ENCODE measurements at places on chromosomes 4 and X.

GRCh38 chr4:95214408-95214807, 334.4 kb downstream of the UNC5C start:
- no peak for DNase-seq

GRCh38 chr4:102429553-102429952, 71.6 kb upstream of the NFKB1 start:
- DNase-seq: no peak

DNA sequence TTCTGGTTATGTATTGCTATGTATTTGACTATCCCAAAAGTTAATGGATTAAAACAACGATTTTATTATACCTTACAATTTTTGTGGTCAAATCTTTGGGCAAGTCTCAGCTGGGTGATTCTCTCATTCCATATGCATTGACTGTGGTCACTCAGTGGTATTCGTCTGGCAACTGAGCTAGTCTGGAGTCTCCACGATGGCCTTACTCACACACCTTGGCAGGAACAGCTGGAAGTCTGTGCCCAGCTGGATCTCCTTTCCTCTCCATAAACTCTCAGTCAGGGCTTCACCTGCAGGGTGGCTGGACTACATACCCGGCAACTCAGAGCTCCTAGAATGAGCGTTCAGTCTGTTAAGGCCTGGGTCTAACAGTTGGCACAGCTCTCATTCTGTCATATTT, 141.1 kb upstream of the WDFY3 start:
- DNase-seq: no peak

DNA sequence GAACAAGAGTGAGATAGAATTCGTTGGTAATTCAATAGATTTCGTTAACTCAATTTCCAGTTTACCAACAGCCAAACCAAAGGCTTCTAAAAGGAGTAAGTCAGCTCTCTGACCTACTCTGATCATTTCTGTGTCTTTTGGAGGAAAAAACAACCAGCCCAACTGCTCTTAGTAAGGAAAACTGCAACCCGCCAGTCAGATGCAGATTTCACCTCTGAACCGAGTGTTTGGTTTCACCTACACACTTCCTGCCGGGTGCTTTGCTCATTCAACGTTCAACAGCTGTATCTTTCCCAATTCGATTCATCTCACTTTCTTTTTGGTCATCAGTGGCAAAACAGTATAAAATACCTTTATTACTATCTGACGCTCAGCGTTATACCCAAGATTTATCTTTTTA, 24.5 kb downstream of the TMSB4X start:
- no peak for DNase-seq

DNA sequence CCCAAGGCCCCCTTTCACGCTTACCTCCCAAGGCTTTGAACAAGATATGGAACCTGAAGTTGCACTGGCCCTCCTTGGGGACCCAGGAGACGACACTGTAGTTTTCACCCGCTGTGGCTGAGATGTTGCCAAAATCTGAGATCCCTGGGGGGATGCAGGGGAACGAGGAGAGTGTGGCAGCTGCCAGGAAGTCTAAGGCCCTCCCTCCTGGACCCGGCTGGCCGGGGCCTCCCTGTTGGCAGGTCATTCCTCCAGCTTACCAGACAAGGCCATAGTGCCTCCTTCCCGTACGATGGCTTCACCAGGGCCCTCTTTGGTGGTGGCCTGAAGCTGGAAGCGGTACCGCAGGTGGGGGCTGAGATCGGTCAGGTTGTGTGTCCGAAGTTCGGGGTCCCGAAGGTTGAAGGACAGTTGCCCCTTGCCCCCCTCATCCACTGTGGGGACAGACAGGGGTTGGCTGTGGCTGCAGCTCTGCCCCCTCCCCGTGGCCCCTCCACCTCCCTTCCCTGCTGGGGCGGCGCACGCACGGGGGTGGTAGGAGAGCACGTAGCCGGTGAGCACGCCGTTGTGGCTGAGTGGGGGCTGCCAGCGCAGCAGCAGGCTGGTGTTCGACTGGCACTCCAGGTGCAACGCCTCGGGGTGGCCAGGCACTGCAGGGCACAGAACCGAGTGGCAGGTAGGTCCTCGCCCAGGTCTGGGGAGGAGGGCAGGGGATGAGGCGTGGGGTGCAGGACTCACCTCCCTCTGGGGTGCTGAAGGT, 21.2 kb downstream of the L1CAM start:
- peak; percentile 37 for DNase-seq

GRCh38 chr4:40685300-40685699, 55.6 kb upstream of the RBM47 start:
- no peak for DNase-seq

DNA sequence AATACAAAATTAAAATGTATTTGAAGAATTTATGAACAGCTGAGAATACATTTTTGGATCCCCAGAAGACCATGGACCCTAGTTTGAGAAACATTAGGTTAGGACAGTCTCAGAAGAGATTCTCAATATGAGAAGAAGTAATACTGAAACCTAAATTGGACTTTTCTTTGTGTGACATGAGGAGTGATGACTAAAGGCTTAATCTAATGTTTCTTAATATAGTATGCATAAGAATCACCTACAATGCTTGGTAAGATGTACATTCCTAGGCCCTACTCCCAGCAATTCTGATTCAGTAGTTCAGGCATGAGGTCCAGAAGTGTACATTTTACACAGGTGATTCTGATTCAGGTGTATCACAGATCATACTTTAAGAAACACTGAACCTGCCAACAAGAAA, 31.6 kb upstream of the HUWE1 start:
- DNase-seq: no peak

- no peak for DNase-seq
Measured at GRCh38 chr4:150862829-150863228, 152.3 kb downstream of the LRBA start.

DNA sequence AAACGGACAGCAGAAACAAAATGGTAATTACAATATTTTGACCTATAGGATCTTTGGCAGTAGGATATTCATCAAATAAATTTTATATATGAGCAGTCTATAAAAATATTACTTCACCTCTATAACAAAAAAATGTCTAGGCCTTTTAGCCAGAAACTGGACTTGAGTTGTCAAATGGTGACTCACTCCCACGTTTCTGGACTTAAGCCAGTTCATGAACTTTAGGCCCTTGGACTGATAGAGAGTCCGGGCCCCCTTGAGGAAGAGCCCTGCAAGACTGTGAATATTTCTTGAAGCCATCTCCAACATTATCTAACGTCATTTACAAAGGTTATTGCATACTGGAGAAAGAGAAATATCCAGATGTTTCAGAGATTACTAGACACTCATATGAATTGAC, 106.8 kb upstream of the FAM47A start:
- DNase-seq: no peak

DNA sequence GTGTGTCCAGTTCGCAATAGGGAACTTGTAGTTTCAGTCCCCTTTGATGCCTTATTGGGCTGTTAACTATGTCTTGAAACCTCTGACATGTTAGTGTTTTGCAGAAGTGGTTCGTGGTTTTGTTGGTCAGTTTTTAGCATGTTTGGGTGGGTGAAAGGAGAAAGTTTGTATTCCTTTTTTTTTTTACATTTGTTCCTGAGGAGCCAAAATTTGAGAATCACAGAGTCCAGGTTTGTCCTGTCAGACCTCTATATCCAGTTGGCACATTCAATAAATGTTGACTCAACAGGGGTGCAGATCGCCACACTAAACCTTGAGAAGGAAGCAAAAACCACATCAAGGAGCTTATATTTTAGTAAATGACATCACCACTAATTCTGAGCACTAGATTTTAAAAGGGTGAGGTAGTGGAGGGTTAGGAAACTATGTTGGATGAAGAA, 26.2 kb downstream of the DLG3 start:
- no peak for DNase-seq

- no peak for DNase-seq
Measured at GRCh38 chrX:100863326-100863864, 10.8 kb downstream of the NOX1 start.

DNA sequence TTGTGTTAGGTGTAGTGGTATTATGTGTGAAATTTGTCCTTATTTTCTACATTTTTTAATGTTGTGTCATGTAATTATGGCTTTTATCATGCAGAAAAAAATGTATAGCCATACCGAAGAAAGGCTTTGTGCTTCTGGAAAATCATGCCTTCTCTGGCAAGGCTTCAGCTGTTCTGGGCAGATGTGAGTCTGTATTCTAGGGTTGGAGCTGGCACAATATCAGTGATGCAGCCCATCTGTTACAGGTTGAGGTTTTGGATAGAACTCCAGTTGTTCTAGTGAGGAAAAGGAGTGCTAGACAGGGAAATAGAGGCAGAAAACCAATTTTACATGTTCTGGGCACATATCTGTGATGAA, 44.8 kb upstream of the PRSS12 start:
- no peak for DNase-seq

DNA sequence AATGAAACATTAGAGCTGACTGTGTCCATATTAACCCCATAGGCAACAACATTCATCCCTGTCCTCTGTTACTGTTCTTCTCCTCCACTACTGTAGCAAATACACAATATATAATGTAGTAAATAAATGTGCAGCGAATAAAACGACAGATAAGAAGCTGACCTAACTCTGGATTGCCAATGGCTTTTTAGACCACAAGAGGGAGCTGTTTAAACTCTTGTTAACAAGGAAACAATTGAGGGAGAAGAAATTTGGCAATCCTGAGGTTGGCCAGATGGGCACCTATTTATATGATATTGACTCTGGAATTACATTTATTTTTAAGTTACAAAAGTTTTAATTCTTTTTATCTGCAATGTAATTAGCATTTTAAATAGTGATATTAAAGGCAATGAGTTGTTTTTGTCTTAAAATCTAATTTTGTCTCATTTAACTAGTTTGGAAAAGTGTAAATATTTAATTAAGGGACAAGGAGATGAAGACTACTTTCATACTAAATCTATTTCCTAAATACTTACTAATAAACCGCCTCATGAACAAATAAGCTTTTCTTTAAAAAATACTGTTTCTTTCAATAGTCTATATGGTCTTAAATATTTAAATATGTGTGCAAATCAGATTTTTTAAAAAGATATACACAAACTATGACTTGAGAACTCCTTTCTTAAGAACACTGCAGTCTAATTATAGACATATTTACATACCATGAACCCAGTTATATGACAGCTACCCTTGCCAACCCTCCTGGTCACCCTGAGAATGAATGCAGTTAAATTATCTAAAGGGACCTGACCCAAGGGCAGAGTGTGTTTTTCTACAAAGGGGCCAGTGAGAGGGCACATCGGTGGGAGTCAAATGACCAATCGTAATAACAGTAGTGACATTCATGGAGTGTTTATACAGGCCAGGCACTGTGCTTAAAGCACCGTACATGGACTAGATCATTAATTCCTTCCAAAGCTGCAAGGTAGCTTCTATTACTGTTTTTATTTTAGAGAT, 52.9 kb upstream of the HPF1 start:
- DNase-seq: peak; percentile 56

DNA sequence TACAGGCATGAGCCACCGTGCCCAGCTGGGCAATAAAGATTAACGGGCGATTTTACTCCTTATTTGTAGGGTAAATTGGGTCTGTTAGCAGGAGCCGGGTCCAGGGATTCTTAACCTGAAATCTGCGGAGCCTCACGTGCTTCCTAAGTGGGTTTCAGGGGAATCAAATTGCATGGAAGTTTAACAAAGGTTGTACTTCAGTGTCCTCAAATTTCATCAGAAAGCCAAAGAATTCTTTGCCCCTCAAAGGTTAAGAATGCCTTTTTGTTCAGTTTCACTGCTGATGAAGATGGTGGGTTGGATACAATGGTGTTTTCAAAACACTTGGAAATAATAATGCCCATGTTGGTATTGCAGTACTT, 67.9 kb downstream of the AFF1 start:
- no peak for DNase-seq

DNA sequence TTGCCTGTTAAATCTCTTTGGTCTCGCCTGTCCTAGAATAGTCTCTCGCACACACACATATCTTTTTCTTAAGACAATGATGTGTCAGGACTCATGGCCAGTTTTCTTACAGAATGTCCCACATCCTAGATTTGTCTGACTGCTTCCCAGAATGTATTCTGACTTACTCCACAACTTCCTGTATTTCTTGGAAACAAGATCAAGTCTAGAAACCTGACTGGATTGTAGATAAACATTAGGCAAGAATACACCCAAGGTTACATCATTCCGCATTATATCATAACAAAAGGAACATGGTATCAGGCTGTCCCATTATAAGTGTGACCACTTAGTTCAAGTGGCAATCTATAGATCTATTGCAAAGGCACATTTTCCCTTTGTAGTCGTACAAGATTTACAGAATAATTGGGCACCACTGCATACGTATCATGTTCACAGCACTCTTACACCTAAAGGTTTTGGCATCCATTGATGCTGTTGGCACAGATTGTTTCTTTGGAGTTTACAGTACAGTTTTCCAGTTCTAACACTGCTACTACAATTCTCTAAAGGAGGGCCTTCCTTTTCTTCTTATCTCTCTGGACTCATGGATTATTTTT, 56.4 kb downstream of the FBXW7 start:
- DNase-seq: no peak

DNA sequence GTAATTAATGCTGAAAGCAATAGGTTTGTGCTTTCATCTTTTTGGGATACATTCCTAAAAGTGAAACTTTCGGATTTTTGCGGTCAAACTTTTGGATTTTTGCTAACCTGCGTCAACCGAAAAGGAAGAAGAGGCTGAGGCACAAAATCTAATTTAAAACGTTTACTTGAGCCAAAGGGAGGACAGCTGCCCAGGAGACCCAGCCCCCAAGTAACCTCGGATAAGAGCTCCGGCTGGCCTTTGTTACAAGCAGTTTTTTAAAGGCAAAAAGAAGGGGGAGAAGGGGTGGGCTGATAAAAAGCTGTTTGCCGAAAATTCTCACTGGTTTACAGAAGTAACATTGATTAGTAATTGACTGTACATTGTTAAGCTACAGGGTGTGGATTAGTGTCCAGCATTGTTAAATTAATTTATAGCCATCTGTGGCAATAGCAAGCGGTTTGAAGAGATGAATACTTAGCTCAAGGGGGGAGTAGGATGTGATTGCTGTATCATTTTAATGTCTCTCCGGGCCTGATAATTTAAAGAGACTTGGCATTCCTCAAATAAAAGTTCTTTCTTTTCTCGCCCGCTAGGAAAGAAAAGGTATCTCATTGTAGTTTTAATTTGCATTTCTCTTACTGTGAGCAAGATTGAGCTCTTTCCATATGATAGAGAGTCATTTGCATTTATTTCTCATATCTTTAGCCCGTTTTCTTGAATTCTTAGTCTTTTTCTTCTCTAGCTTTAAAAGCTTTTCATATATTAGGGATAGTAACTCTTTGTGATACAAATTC, 59.1 kb upstream of the USP9X start:
- DNase-seq: peak; percentile 37

DNA sequence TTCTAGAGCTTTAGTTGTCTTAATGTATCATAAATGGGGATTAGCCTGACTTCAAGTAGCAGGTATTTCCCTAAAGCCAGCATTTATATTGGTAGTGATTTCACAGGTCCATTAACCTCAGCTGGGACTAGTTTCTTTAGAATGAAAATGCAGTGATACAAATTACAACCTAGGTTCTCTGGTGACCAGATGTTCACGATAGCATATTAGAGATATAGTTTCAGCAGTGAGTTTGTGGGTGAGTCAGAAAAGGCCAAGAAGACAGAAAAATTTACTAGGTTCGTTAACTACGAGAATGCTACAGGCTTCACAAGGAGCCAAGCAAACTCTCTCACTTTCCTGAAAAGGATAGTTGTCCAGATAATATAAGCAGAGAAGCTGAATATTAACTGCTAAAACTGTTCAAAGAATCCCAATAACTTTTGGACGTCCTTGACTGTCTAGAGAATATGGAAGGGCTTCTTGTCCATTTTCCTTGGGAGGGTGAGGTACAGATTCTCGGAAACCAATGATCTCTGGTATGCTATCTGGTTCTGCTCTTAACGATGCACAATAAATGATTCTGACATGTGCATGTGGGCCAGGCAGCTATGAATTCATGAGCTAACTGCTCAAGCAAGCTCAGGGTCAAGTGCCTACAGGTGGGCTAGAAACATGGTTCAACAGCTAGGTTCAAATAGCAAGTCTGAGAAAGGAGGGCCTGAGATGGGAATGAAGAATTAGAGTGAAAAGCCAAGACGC, 6.0 kb upstream of the SPCS3 start:
- no peak for DNase-seq

All from H7 (cell line).